Activated effector memory CD4-positive, alpha-beta T cell treated with Interleukin-2 at 50 U/mL for 16 hours (primary cell): ENCODE measurements at places on chromosomes 6 and 20.

- no peak for DNase-seq
Measured at GRCh38 chr20:10802236-10802635, 128.4 kb upstream of the JAG1 start.

- no peak for DNase-seq
Measured at GRCh38 chr6:14984519-14984853, 261.4 kb upstream of the JARID2 start.

- DNase-seq, result no peak
Measured at GRCh38 chr6:10561611-10562199, 40.6 kb downstream of the GCNT2 start.

DNA sequence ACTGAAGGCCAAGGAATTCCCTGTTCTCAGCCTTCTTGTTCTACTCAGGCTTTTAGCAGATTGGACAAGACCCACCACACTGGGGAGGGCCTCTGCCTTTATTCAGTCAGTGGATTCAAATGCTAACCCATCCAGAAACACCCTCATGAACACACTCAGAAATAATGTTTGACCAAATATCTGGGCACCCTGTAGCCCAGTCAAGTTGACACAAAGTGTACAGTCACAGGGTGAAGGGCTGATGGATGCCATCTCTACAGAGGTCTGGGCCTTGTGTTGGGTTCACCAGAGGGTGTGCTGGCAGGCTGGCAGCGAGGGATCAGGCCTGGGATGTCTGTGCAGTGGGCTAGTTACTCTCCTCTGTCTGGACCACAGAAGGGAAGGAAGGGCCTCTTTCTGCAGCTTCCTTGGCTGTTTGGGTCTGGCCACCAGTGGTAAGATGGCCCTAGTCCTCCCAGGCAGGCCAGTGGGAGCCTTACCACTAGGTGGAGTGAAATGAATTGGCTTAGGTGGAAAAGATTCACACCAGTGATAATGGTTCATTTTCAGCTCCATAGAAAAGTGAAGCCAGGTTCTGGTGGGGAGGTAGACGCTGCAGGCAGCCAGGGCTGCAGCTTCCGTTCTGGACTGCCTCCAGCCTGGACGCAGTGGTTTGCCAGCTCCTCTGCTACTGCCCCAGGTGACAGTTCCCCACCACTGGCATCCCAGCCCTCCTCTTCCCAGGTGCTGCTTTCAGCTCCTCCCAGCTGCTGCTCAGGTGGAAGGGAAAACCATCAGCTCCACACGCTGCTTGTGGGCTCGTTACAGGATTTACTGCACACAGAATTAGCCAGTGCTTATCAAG, 9.2 kb downstream of the TUBB2A start:
- no peak for DNase-seq

GRCh38 chr6:143117108-143117507, 56.4 kb downstream of the AIG1 start:
- no peak for DNase-seq

- DNase-seq, result no peak
Measured at GRCh38 chr20:32605167-32605656, 20.1 kb upstream of the NOL4L start.

GRCh38 chr6:135226537-135226936, 45.4 kb downstream of the MYB start:
- DNase-seq, result no peak

- DNase-seq, result no peak
Measured at GRCh38 chr20:62699296-62699695, 9.3 kb upstream of the NTSR1 start.

- DNase-seq, result no peak
Measured at GRCh38 chr6:150696190-150696589, 96.5 kb downstream of the PLEKHG1 start.

DNA sequence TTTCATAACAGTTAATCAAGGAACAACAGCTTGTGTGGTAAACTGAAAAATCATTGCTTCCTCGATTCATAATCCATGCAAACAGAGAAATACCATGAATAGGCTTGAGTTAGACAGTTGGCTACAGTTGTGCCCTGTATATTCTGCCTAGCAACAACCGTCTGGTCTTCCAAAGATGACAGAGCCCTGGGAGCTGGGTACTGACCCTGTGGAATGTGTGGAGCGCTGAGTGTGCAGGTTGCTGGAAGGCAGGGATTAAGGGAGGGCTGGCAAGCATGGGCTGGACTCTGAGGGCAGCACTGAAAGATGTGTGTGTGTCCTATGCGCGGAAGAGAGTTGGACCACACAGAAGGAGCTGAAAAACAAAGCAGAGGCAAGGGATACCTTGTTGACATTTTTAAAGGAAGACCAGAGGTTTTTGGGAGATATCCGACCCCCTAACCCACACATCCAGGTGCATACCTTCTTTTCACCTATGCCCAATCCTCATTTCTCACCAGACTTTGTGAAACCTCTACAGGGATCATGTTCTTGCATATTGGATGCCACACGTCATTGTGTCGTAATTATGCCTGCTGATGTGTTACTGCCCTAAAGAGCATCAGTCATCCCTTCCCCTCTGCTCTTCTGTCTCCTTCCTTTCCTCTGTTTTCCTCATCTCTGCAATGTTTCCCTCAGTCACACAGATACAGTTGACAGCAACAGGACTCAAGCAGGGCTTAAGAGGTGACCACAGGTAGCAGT, 58.2 kb upstream of the VGLL2 start:
- no peak for DNase-seq

- no peak for DNase-seq
Measured at GRCh38 chr20:41830702-41831101, 212.5 kb upstream of the CHD6 start.
